NCI-H187 (cell line): ENCODE measurements at places on chromosomes 2 and 18.

DNA sequence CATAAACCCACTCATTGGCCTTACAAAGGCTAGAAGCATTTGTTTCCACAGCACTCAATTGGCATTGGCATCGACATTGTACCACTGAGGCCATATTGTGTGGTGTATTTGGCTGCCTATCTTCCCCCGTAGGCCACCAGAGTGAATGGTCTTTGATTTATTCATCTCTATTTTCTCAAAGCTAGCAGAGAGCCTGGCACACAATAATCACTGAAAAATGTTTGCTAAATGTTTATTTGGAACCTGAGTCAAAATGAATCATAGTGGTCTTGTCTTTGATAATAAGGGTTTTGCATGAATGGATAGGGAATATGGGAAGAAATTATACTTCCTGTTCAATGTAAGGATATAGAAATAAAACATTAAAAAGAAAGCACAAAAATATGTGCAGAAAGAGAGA, 107.3 kb upstream of the SLC8A1 start:
- DNase-seq: no peak

DNA sequence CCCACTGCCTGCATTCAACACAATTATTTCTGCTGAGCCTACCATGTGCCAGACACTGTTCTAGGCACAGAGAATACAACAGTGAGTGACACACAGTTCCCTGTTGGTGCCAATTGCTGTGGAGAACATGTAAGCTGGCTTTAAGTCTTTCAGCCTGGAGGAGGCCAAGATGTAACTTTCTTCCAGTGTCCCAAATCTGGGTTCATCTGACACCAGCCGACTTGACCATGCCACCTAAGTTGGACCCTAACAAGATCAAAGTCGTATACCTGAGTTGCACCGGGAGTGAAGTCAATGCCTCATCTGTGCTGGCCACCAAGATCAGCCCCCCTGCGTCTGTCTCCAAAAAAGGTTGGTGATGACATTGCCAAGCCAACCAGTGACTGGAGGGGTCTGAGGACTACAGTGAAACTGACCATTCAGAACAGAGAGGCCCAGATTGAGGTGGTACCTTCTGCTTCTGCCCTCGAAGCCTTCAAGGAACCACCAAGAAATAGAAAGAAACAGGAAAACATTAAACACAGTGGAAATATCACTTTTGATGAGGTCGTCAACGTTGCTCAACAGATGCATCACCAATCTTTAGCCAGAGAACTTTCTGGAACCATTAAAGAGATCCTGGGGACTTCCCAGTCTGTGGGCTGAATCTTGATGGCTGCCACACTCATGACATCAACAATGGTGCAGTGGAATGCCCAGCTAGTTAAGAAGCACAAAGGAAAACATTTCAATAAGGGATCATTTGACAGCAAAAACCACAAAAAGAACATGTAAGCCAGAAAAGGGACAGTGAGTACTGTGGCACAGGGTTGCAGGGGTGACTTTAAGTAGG, 6.3 kb downstream of the TRABD2A start:
- no peak for DNase-seq

DNA sequence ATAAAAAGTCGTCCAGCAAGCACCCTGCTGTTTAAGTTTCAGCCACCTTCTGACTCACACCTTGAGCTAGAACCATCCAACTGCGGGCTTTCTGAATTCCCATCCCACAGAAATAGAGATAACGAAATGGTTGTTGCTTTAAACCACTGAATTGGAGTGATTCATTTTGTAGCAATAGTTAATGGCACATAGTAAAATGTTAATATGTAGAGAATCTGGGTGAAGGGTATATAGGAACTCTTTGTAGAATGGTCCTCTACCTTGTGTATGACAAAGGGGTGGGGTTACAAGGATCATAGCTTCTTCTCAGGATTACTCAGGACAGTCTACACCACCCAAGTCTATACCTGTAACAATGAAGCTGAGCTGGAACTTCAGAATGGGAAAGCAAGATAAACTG, 2.4 kb upstream of the MAPRE3 start:
- DNase-seq: no peak

- peak; percentile 34 for DNase-seq
These were observed 462.5 kb upstream of the FSHR start for GRCh38 chr2:49616800-49617199.
